ENCODE measurements at places on chromosomes 5 and 9. TPM values are rescaled to one million over a fixed set of nuclear protein-coding genes. Genes with fewer than 3 reads are reported as not detected.

LECT2 gene
- not detected for total RNA-seq

GLRA1 gene
- under 0.01 TPM for total RNA-seq

ZFP37 gene
- 22.8 TPM for total RNA-seq

MARCHF11 gene
- total RNA-seq, result 3.7 TPM

ZDHHC11B gene
- 4.5 TPM for total RNA-seq

Data from frontal cortex (tissue), 4 donors.